ENCODE measurements at places on chromosomes 2 and 18. TPM values are rescaled to one million over a fixed set of nuclear protein-coding genes. Genes with fewer than 3 reads are reported as not detected.

- no peak for DNase-seq
Observed at GRCh38 chr2:215498431-215498830, 62.6 kb upstream of the FN1 start.

DNA sequence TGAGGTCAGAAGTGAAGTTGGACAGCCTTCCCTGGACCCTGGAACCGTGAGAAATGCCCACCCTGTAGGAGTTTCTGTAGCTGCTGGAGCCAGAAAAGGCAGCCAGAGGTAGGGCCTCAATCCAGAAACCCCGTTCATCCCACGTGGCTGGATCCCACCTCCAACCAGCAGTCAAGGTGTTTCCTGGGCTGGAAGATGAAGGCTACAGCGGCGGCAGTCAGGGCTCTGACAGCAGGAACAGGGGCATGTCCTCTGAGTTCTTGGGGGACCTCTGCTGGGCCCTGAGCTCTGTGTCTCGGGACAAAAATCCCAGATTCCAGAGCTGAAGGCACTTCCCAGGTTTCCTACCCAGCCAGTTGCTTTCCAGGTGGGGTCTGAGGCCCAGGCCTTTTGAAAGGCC, 218.2 kb downstream of the KLHL29 start:
- DNase-seq, result no peak

WDR54 gene
- total RNA-seq, result 41.6 TPM

DNA sequence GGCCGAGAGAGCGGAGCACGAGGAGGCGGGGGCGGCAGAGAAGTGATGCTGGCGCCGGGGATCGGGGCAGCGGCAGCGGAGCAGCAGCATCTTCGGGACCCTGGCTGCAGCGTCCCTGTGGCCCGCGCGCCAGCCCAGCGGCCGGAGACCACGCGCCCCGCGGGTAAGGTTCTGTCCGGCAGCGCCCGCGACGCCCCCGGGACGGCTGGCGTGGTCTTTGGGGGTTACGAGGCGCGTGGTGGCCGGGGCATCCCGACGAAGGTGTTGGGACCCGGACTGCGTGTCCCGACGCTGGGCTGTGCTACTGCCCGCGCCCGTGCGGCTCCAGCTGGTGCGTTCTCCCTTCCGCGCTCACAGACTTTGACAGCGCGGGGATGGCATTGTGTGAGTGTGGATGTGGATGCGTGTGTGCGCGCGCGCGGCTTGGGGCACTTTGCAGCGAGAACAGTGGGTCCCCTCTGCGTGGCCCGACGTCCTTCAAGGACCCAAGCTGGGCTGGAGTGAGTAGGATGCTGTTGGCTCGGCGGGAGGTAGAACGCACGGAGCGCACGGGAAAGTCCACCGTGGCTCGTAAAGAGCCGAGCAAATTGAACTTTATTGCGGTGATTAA, 405.0 kb downstream of the XIRP2 start:
- DNase-seq, result peak; percentile 45

DNA sequence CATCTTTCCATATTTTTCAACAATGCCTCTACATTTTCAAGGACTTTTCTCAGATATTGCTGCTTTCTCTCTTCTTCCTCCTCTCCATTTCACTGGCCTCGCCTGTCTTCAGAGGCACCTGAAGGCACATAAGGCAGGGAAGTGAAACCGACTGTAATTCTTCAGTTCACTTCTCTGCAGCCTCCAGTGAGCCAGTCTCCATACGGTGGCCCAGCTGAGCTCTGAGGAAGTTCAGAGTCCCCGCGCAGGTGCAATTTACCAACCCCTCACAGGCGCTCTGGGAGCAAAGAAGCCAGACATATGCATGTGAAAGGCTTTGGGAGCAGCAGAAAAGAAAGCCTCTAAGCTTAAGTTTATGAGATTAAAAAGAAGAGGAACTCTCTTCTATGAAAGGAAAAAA, 12.4 kb downstream of the KLHL14 start:
- DNase-seq, result peak; percentile 79

- no peak for DNase-seq
Observed at GRCh38 chr2:86330001-86330400, 7.4 kb downstream of the REEP1 start.

GRCh38 chr2:65880436-65880835, 448.0 kb upstream of the SPRED2 start:
- no peak for DNase-seq

IL1F10 gene
- not detected for total RNA-seq

NOL4 gene
- 4.4 TPM for total RNA-seq

RUFY4 gene
- total RNA-seq, result 0.04 TPM

DNA sequence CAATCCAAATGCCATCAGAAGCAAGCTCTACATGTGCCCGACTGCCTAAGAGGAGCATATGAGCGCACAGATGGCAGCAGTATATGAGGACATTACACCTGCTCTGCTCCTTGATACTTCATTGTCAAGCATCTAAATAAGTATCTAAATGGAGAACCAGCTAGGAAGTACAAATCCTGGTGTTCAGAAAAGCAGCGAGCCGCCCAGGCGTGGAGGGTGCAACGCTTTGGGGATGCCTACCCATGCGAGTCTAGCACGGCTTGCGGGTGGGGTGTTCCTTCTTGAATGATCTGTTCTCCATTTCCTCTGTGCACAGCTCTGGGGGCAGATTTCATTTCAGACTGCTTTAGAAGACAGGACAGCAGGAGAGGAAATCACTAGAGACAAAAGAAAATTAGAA, 63.0 kb upstream of the BCL2L11 start:
- DNase-seq, result no peak

- peak; percentile 73 for DNase-seq
Observed at GRCh38 chr2:222298311-222299150, at the start of gene PAX3. Gene PAX3 (minus strand): TSS chr2:222298998. CDS start chr2:222298615, 383 bp downstream.

- DNase-seq, result no peak
Observed at GRCh38 chr2:67824186-67824585, 238.6 kb downstream of the C1D start.

GRCh38 chr2:3307901-3308300, 69.7 kb downstream of the EIPR1 start:
- DNase-seq, result no peak

GRCh38 chr2:174106736-174107135, 141.6 kb upstream of the SP3 start:
- no peak for DNase-seq

DNA sequence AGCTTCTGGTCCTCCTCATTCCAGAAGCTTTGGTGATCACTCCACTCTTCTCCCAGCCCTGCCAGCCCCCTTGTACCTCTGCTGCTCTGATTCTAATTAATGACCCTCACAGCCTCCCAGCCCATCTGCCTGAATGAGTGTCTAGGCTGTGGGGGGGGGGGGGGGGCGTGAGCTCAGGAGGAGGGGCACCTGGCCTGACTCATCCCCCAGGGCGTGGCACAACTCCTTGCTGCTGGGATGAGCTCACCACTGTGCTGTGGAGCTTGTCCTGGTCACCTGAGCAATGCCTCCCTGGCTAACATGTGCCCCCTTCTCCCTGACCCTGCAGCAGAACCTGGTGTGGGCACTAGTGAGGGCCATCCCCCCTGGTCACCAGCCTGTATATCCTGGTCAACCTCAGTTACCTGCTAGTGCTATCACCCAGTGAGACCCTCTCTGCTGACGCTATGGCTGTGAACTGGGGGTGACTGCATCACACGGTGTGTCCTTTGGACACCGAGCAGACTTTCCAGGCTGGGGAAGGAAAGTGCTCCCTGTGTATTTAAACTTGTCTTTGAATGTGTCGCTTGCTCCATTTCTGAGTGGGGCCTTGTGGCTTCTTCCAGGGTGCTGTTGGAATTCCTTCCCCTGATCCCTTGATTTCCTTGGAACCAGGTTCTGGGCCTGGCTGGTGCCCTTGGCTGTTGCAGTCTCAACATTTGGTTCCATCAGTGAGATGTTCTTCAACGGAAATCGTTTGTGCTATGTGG, 41.5 kb upstream of the PUM2 start:
- no peak for DNase-seq

ROCK1 gene
- 39.5 TPM for total RNA-seq

DNA sequence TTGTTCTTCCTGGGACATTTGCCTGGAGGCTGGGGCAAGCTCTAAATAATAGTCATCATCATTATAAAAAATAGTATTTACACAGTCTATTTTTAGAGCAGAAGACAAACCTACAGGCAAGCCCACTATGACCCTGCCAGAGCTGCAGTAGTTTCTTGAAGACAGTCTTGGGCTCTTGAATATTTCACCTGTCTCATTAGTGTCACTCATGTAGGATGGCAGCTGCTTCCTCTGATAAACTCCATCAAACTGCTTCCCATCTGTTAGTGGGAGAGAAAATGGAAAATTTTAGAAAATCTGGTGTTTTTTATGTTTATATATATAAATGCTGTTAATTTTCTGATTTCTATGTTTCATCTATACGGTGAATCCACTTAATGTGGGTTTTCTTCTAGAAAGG, 8.5 kb upstream of the CYRIA start:
- no peak for DNase-seq

IL36RN gene
- total RNA-seq, result not detected

CPS1 gene
- total RNA-seq, result 15.7 TPM

GRCh38 chr2:230267556-230267955, 42.0 kb downstream of the SP140 start:
- DNase-seq, result no peak

ACADL gene
- 0.39 TPM for total RNA-seq

- no peak for DNase-seq
Observed at GRCh38 chr2:10924859-10925258, 13.1 kb downstream of the KCNF1 start.

SNRPD1 gene
- total RNA-seq, result 35.7 TPM

DNA sequence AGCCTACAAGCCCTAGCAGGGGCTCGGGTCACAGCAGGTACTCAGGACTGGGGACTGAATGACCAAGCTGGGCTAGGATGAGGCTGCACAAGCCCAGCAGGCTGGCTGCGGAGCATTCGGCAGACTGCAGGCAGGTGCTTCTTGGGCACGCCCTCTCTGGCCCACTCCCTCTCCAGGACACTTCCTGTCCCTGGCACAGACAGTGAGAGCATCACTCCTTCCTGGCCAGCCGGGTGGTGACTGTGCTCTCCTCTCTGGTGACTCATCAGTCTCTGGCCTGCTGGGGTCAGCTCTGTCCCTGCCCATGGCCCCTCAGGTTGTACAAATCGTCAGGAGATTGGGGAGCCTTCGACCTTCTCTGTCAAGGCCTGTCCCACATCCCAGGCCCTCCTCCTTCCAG, 22.5 kb downstream of the C1QL2 start:
- DNase-seq, result no peak

ZNF638 gene
- total RNA-seq, result 190 TPM

GRCh38 chr2:86000131-86000937, 105.4 kb downstream of the POLR1A start:
- no peak for DNase-seq

DNA sequence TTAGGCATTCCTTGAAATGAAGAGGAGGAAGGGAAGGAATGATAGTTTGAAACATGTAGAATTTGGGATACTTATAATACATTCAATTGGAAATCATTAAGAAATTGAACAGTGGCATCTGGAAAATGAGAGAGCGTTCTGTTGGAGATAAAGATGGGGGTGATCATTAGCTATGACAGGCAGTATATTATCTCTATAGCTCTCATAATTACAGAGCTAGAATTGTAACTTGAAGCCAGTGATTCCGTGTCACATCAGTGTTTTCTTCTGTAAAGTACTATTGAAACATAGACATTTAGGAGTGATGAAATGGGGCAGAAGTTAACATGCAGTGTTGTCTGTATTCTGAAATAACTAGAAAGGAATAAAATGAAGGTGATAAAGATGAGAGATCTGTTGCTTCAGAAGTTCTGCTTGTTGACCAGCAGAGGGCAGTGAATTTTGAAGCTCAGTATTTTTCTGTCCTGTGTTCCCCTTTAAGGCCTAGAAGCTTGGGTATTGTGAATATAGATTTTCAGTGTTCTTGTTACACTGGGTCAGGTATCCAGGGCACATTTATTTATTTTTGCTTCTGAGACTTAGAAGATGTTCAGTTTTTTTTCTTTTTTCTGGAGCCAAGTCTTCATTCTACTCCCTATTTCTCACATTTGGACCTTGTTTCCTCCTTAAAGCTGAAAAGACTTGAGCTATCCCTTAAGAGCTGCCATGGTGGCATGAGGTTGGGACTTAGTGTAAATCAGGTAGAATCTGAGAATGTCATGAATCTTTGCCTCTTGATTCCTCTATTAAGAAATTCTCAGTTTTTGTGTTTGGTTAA, 157.4 kb downstream of the TAF4B start:
- peak; percentile 69 for DNase-seq

GALNT13 gene
- total RNA-seq, result 5.2 TPM

DNA sequence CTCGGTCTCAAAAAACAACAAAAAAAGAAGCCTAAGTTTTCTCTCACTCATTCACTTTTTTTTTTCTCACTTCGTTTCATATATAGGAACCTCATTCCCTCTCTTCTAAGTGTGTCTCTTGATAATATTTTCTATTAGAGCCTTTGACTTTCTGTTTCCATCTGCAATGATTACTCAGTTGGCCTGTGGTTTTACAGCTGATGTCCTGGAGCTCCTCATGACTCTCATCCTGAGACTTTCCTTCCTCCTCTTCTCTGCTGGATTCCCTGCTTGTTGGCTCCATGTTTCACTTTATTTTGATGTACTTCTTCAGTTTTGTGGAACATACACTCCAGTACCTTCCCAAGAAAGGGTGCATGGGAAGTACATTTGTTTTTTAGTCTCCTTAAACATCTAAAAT, 154.2 kb upstream of the GATA6 start:
- DNase-seq, result no peak

DNA sequence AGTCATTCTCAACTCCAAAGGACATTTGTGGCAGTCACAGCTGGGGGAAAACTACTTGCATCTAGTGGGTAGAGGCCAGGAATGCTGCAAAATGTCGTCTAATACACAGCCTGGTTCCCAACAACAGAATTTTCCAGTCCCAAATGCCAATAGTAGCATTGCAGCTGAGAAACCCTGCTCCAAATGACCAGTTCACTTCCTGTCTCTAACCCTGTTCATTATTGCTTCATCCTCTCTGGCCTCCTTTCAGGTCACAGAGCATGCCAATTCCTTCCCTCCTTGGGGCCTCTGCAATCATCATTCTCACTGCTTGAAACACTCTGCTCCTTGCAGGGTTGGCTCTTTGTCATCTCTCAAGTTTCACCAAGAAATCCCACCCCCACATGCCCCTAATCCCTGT, 139.1 kb downstream of the IRS1 start:
- DNase-seq, result no peak

GRCh38 chr2:84516234-84516986, at the start of gene DNAH6:
Gene DNAH6 (plus strand): TSS chr2:84516498. CDS start chr2:84517827, 1,329 bp downstream.
- DNase-seq, result peak; percentile 98

DNA sequence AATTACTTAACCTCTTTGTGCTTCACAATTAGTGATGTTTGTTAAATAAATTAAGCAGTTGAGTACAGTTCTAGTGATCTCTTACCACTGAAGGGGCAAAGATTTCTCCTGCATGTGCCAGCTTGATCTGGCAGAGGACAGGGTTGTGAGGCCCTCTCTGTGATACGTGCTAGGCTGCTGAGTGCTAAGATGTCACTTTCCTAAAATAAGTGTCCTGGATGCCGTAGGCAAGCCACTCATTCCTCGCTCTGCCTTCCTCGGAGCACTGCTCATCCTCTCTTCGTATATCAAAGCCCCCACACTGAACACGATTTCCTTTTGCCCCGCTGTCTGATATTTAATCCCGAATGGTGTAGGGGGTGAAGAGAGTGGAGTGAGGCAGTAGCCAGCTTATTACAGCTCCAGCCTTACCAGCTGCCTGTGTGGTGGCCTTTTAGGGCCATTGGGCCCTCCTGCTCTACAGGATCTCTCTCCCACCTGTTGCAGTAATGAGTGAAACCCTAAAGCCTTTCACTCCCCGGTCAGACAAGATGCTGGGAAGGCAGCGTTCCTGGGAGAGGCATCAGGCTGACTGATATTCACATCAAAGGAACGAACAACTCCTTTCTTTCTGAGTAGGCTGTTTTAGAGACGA, 40.5 kb downstream of the PTPRM start:
- no peak for DNase-seq
